ENCODE measurements at places on chromosomes 6 and 20.

GRCh38 chr20:33059741-33060390 is 6.2 kb downstream of the BPIFB3 start:
- DNase-seq: no peak

DNA sequence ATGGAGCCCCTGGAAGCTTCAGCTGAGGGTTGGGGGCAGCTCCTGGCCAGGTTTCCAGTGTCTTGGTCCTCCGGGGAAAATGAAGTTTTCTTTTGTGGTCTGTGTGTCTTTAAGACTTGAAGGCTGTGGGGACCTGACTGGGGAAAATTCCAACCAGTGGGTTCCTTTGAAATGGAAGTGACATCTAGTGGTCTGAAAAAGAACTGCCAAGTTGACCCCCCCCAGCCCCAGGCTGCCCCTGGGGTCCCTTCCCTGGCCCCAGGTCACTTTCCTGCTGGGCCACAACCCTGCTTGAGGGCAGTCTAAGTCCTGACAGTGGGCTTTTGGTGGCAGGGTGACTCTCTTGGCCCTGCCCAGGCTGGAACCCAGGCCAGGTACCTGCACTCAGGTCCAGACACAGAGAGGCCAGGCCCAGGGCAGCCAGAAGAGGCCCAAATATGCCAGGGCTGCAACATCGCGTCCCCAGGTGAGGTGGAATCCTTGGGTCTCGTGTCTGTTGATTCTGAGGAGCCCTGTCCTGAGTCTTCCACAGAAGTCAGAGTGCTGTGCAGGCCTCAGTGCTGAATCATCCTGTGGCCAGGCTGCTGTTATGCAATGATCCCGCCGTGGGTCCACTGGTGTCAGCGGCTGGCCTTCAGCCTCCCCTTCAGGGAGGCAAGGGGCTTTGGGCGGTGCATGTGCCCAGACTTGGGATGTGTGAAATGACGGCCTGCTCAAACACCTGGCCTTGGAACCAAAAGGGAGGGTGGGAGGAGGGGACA is 68.4 kb downstream of the VEGFA start:
- DNase-seq: no peak

- DNase-seq: no peak
Measured at GRCh38 chr6:141203902-141204575, 928.7 kb upstream of the GJE1 start.

DNA sequence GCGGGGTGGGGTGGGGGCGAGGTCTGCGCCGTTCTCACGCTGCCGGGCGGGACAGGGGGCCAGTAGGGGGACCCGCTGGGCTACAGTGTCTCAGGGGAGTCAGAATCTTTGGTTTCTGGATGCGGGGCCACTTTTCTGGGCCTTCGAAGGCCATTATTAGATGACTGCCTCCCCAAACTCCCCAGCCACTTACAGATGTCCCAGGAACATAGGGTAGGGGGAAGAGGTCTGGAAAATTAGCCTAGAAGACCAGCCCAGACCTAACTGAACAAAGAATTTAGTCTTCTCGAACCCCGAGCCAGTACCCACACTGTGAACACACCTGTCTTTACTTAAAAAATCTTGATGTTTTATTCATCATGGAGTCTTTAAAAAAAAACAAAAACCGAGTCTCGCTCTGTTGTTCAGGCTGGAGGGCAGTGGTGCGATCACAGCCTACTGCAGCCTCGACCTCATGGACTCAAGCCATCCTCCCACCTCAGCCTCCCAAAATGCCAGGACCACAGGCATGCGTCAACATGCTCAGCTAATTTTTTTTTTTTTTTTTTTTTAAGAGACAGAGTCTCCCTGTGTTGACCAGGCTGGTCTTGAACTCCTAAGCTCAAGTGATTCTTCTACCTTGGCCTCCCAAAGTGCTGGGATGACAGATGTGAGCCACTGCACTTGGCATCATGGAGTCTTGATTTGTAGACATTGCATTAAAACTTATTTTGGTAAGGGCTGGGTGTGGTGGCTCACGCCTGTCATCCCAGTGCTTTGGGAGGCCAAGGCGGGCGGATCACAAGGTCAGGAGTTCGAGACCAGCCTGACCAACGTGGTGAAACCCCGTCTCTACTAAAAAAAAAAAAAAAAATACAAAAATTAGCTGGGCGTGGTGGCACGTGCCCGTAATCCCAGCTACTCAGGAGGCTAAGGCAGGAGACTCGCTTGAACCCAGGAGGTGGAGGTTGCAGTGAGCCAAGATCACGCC is 3.3 kb upstream of the SLC29A1 start:
- DNase-seq: no peak

- no peak for DNase-seq
Measured at GRCh38 chr6:108616544-108616943, 55.8 kb downstream of the FOXO3 start.

- DNase-seq: no peak
Measured at GRCh38 chr6:51841626-51842025, 245.8 kb downstream of the PKHD1 start.

- no peak for DNase-seq
Measured at GRCh38 chr20:18466574-18466893, 296 bp downstream of the DZANK1 start.

DNA sequence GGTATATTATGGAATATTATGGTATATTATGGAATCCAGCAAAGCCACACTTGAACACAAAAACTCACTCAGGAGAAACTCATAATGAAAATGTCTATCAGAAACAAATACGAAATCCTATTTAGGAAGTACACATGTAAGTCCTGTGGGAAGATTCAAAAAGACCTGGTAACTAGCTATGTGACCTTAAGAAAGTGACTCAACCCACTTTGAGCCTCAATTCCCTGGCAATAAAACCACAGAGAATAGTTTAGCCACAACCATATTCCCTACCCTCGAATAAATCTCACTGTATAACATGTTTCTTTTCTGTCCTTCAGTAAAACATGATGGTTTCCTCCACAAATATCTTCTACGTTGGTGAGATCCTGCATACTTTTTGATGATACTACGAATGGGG is 56.4 kb downstream of the ZMYND8 start:
- DNase-seq: no peak

DNA sequence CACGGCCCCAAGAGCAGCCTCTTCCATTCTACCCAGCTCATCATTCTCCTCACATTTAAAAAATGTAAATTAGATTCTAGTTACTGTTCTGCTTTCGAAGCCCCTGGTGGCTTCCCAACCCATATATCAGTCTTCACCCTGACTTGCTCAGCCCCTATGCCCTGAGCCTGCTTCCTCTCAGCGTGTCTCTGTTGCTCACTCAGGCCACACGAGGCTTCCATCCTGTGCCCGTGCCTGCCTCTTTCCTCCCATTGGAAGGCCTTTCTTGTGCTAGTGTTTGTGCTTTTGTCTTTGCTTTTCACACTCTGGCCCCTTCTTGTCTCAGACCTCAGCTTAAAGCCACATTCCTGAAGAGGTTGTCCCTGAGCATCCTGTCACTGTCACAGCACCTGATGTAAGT is 78.1 kb downstream of the AFDN start:
- no peak for DNase-seq

GRCh38 chr20:47907031-47907675 is 121.9 kb upstream of the SULF2 start:
- no peak for DNase-seq

DNA sequence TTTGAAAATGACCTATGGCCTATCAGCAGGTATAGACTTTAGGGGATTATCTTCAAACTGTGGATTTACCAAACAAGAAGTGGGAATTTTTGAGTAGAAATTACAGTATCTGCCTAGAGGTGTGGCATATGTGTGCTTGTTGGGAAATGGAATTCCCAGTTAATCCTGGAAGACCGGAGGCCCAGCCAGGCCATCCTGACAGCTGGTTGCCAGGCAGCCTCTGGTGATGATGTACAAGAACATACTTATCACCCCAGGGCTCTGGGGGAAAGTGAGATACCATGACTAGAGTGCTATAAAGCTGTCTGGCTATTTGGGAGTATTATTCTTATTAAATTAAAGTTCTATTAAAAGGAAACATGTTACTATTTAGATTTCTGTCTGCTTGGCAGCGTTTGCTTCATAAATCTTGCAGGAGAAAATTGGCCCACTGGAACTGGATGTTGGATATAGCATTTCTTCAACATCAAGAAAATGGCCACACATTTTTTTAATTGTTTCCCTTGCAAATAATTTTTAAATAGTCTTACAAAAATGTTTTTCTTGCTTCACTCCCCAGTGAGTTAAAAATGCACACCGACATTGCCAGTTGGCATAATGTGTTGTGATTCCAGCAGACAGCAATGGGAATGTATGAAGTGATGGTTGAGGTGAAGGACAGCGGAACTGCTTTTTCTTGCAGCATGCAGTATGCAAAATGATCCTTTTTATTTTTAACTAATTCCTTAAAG is 187.8 kb downstream of the MYLK4 start:
- DNase-seq: no peak

- no peak for DNase-seq
Measured at GRCh38 chr6:5175635-5176034, 85.1 kb downstream of the LYRM4 start.

GRCh38 chr20:34578025-34578424 is 19.5 kb downstream of the MAP1LC3A start:
- DNase-seq: no peak

GRCh38 chr20:57071283-57071731 is 195.1 kb downstream of the BMP7 start:
- DNase-seq: no peak

DNA sequence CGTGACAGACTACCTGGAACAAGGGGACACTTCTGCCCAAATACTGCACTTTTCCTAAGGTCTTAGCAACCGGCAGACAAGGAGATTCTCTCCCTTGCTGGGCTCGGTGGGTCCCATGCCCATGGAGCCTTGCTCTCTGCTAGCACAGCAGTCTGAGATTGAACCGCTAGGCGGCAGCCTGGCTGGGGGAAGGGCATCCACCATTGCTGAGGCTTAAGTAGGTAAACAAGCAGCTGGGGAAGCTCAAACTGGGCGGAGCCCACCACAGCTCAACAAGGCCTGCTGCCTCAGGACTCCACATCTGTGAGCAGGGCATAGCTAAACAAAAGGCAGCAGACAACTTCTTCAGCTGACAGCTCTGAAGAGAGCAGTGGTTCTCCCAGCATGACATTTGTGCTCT is 87.8 kb upstream of the ASCC3 start:
- DNase-seq: no peak

GRCh38 chr6:93036835-93037234 is 382.5 kb downstream of the EPHA7 start:
- DNase-seq: no peak

DNA sequence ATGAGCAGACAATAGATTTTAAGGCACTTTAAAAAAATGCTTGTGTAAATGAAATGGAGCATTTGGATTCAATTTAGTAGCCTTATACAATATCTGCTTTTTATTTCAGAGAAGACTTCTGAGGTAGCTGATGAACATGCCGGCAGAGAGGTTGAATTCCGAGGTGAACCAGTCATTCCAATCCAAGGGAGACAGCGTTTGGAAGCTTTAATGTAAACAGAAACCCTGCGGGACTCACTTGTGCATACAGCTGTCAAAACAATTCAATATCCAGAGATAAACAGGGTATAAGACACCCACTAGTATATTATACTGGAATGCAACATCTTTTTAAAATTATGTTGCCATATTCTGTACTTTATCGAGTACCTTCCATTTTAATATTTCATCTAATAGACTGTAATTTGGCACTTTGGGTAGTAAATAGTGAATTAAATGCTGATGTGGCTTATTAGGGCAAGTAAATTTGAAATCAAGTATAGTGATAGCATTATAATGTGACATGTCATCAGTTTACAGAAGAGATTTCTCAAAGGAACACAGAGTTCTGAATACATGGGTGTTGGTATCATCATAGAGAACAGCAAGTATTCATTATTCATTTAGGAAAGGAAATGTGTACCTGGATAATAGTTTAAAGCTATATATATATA is 347.7 kb downstream of the PRKN start:
- DNase-seq: peak; percentile 76

GRCh38 chr6:150169609-150170008 is 26.8 kb downstream of the PPP1R14C start:
- DNase-seq: peak; percentile 50

DNA sequence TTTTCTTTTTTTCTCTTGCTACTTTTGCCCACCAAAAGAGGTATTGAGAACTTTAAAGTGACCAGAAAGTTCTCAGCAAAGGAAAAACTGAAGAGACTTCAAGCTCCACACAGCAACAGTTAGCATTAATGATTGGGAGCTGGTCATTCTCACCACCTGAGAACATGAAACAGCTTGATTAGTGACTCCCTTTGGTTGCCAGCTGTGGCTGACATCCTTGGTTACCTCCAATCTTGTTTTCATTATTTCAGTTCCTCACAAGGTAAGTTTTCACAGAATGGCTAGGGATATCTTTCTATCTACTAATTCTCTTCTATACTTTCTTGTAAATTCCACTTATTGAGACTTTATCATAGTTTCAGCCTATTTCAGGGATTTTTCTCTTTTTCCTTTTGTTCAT is 427.9 kb downstream of the QKI start:
- no peak for DNase-seq

- DNase-seq: no peak
Measured at GRCh38 chr20:32742322-32743236, 688 bp downstream of the COMMD7 start.

- no peak for DNase-seq
Measured at GRCh38 chr20:21534453-21534852, 20.6 kb upstream of the NKX2-2 start.

- DNase-seq: no peak
Measured at GRCh38 chr6:83696674-83697073, 12.2 kb downstream of the SNAP91 start.

DNA sequence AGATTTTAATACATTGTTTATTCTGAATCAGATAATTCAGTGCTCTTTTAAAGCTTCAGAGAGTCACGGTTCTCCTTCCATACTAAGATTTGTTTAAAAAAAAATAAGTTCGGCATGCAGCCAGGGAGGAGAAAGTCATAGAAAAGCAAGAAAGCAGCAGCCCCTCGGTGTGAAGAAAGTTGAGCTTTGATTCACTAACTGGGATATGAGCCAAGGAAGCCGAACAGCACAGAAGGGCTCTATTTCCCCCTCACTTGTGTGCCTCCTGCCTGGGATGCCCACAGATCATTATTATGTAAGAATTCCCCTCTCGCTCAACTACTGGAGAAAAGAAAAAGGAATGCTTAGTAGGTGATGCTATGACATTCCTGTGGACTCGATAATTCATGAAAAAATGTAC is 69.3 kb upstream of the SYNJ2 start:
- DNase-seq: peak; percentile 79

DNA sequence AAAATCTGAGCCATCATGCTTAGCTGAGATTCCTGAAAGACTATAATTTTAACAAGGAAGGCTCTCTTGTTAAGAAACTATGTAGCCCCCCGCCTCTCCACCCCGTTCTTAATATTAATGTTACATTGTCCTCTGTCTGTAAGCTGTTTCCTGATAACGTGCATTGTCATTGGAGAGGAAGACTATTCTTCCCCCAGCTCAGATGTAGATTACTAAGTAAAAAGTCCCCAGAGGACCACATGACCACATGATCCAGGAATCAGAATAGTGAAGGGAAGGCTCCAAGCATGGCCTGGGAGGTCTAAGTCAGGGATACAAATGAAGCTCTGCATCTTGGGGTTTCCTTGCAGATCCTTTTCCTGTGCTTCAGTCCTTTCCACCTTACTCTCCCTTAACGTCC is 106.4 kb downstream of the JARID2 start:
- no peak for DNase-seq
